Ascending aorta (tissue), 2 donors: ENCODE measurements at places on chromosomes 1 and 21. TPM values are rescaled to one million over a fixed set of nuclear protein-coding genes. Genes with fewer than 3 reads are reported as not detected.

DNA sequence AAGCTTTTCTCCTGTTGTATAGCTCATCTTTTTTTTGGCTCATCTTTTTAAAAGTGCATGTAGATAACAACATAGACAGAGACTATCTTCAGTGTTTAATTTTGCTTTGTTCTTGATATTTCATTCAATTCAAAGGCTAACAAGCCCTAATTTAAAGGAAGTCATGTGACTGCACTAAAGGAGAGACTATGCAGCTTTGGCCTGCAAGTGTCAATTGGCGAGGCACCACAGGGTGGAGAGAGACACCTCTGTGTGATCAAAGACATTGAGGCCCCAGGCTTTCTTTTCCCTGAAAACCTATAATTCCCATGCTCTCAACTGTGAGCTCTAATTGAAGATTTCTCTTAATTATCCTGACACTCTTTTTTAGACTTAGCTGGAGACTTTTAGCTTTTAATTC is 53.6 kb downstream of the CHODL start:
- no peak for DNase-seq

DNA sequence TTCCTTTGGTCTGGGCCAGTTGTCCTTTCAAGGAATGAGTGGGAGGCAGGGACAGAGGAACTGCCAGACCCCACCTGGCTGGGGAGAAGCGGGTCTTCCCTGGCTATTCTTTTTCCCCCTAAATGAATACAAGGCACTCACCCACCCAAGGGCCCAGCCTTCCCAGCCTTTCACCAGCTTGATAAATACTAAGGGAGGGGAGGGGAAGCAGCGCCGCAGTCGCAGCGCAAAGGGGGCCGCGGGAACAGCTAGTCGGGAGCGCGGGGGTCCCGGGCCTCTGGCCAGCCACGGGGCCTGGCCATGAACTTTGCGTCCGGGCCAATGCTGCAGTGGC is 91.3 kb upstream of the VAMP3 start:
- DNase-seq = no peak

RNU11 gene
- total RNA-seq = not detected

DNA sequence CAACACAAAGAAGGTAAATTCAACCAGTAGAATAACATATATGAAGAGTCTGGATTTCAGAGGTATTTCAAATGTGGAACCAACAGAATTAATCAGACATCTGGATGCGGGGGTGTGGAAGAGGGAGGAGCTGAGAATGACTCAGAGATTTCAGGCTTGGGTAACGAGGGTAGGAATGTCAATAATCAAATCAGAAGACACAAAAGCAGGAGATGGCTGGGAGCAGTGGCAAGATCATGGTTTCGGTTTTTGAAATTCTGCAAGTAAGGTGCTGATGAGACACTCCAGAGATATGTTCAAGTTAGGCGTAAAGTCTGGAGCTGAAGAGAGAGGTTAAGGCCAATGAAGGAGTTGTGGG is 64.0 kb downstream of the PLPPR5 start:
- DNase-seq = no peak

- no peak for DNase-seq
These were observed 25.0 kb downstream of the LAMB3 start for GRCh38 chr1:209627027-209627731.

DNA sequence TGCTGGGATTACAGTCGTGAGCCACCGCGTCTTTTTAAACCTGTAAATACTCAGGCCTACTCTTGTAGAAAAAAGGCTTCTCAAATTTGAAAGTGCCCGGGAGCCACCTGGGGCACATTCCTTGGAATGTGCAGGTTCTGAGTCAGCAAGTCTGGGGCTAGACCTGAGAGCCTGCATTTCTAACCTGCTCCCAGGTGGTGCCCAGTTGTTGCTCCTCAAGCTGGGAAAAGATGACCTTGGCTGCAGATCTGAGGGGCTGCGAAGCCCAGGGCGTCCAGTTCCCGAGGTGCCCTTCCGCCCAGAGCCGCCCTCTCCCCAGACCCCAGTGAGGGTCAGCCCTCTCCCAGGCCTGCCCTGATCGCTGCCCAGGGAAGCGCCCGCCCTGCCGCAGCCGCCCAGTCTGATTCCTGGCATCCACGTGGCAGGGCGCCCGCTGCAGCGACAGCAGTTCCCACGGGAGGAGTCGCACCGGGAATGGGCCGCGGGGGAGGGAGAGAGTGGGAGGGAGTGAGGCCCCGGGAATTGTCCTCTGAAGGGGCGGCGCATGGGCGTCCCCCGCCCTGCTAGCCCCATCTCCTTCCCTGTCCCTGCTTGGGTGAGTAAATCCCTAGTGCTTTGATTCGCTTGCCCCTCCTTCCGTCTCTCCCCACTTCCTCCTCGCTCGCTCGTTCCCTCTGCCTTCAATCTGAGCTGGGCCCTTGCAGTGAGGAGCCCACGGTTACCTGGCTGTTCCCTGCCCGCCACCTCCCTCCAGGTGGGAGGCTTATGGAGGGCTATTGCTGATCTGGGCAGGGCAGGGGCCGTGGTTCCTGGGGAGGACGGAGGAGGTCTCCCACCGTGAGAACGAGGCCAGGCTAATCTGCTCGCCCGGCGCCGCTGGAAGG is 18.8 kb upstream of the TENT5B start:
- peak; percentile 52 for DNase-seq

METTL18 gene
- total RNA-seq = 19.2 TPM

C1orf50 gene
- total RNA-seq = 0.64 TPM

- DNase-seq = no peak
These were observed 2.4 kb upstream of the FAM110D start for GRCh38 chr1:26156285-26157038.

PTPN22 gene
- 2.3 TPM for total RNA-seq

- no peak for DNase-seq
These were observed 1.9 kb downstream of the SPRR4 start for GRCh38 chr1:152972196-152972886.

DNA sequence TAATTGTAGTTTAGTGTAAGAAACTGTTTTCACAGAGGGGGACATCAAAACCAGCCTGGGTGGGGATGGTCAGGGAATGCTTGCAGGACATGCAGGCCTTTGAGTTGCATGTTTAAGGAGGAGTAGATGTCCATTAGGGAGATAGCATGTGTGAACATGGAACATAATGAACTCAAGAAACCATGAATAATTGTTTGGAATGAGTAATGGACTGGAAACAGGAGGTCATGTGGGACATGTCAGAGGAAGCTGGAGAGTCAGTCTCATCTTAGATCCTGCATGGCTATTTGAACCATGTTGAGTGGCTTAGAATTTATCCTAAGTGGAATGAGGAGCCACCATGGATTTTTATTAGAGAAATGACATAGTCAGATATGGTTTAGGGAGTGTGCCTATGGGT is 86.4 kb downstream of the RPE65 start:
- no peak for DNase-seq

- DNase-seq = no peak
These were observed 11.1 kb downstream of the IFFO2 start for GRCh38 chr1:18945401-18945849.

PTGFR gene
- 0.85 TPM for total RNA-seq

KCNN3 gene
- total RNA-seq = 24.6 TPM

- no peak for DNase-seq
These were observed 53.4 kb downstream of the MACO1 start for GRCh38 chr1:25484096-25484495.

- DNase-seq = no peak
These were observed 1.4 kb downstream of the MEX3A start for GRCh38 chr1:156080863-156081179.

DNA sequence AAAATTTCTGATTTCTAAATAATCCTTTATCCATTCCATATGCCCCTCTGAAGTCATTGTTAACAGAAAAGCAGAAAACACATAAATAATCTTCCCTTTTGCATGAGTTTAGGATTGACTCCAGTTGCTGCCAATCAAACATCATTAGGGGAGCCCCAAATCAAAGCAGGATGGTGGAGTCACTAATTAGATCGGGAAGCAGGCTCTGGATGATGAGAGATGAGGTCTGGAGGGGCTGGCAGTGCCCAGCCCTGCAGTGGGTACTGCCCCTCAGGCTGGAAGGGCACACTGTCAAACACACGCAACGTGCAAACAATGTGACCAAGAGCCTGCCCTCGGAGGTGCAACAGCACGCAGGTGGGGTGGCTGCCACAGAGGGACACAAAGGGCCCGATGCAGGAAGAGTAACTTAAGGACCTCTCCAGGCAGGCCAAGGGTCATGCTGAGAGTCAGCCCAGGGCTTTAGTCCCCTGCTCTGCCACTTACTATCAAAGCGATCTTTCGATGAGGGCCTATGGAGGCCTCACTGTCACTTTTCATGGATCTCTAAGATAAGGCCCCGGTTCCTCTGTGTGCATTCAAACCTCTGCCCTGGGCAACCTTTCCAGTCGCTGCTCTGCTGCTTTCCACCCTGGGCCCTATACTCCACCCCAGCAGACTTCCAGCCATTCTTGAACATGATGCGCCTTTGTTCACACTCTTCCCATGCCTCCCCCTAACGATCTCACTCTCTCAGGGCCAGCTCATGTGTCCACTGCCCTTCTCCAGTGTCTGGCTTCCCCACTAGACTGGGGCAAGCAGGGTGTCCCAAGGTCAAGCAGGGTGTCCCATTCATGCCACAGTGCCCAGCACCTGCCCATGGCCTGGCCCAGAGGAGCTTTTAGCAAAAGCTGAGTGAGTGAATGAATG is 98.9 kb downstream of the DMRTB1 start:
- DNase-seq = peak; percentile 40

GRCh38 chr21:45570826-45571601 is 28.8 kb upstream of the SLC19A1 start:
- no peak for DNase-seq

FAM167B gene
- 26.1 TPM for total RNA-seq

DNA sequence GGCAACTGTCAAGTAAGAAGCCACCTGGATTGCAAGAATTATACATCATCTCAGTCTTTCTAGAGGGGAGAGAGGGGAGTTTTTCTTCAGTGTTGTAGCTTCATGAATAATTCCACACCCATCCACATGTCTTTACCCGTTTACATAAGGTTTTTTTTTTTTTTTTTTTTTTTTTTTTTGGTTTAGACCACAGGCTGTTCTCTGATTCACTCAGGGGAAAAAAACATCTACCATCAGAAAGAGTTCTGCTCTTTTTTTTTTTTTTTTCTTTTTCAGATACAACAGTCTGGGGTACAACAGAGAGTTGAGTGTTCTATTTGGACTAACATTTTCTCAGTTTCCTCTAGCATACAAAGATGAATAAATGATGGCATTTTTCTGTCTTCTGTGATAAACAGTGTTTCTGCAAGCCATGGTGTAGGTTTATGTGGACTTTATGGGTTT is 4.9 kb upstream of the KIF14 start:
- no peak for DNase-seq

GRCh38 chr1:110340207-110340468 is 961 bp downstream of the RBM15 start:
- DNase-seq = peak; percentile 65

GRCh38 chr21:39088831-39089380 is 94.3 kb downstream of the PSMG1 start:
- DNase-seq = peak; percentile 94

DNA sequence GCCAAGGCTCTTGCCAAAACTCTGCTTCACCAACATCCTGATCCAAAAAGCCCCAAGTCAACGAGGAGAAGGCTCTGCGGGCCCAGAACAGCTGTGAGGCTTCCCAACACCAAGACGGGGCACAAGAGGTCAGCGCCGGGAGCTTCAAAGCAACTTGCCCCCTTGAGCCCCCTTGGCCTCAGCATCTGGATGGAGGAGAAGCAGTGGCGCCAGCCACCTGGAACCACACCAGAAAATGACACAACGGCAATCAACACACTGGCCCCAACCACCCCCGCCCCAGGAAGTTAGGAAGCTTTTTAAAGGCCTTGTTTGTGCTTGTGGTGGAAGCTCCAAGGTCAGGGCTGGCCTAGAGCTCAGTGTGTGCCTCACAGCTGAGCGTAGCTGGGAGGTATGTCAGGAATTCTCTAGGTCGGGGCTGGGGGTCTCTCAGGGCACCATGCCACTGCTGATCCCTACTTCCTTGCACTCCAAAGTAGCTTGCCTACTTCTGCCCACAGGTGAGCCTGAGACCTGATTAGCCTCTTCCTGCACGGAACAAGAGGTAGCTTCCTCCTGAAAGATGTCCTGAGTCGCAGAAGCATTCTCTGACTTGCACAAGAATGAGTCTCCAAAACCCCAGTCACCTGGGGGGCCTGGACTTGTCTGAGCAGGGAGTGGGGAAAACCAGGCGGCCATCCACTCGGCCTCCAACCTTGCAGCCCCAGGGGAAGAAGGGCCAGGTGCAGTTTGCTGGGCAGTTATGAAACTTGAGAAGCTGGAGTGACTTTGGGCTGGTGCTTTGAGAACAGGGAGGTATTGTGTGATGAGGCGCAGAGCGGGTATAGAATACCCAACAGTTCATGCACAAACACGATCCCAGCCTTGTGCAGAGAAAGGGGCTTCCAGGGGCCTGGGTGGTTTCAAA is 9.7 kb upstream of the SRP9 start:
- no peak for DNase-seq

CFHR2 gene
- total RNA-seq = not detected

LCE1E gene
- total RNA-seq = not detected

DNA sequence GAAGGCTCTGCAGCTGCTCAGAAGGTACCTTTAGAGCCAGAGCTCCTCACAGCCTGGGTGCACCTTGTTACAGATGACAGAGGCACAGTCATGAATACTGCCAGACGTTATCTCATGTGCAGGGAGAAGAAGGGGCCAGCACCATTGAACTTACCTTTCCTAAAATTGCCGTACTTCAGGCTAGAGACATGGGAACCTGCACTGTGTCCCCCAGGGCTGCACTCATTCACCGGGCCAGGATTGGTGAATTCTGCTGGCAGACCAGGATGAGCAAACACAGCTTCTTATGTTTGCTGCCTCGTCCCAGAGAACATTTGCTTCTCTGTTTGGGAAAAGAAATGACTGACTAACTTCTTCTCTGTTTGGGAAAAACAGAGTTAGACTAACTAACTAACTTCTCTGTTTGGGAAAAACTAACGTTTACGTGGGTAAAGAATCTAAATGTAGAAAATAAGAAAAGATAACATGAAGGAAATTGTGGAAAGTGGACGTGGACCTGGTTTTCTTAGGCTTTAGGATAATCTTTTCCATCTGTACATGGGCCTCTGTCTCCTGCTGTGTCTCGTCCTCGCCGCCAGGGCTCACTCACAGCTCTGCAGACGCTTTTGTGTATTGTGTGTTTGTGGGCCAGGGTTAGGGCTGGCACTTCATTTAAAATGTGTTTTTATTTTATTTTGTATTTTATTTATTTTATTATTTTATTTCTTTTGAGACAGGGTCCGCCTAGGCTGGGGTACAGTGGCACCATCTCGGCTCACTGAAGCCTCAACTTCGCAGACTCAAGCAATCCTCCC is 9.9 kb downstream of the OBSCN start:
- DNase-seq = no peak
